RWPE2 (cell line): ENCODE measurements at places on chromosomes 12 and 14.

DNA sequence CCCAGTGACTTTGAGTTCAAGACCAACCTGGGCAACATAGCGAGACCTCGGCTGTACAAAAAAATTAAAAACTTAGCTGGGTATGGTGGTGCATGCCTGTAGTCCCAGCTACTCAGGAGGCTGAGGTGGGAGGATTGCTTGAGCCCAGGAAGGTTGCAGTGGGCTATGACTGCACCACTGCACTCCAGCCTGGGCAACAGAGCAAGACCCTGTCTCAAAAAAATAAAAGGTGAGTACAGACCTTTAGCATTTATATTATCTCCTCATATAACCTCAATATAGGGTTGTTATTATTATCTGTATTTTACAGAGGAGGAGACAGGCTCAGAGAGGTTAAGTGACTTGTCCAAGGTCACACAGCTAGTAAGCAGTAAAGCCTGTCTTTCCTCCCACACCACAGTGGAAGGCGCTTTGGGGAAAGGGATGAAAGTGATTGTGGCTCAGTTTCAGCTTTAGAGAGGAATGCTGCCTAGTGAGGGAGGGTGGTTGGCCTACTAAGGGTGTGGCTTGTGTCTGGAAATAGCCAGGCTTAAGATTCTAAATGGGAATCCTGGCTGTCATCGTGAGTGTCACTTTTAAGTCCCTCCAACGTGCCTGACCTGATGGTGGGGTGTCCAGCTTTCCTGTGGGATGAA lies 7.2 kb downstream of the TPCN1 start:
- DNase-seq, result no peak
- peaks cover 72% of the 10 kb centered on the region for H3K36me3 ChIP-seq

- peak within 1 kb of the TSS; percentile 86 for H3K4me3 ChIP-seq
- no peaks in the 10 kb centered on the region for H3K36me3 ChIP-seq
- H3K27me3 ChIP-seq, result no peaks in the 10 kb centered on the region
- no peak within 1 kb of the TSS for H3K27ac ChIP-seq
- DNase-seq, result no peak
Observed at GRCh38 chr14:99793213-99794150, at the start of gene EML1. Gene EML1 (plus strand): TSS chr14:99793413. CDS start chr14:99793477, 64 bp downstream.

GRCh38 chr14:29759521-29760340 lies 167.9 kb downstream of the PRKD1 start:
- DNase-seq, result no peak
- H3K4me1 ChIP-seq, result no peaks in the 10 kb centered on the region
- H3K36me3 ChIP-seq, result no peaks in the 10 kb centered on the region
- no peak overlapping the region for H3K4me3 ChIP-seq

DNA sequence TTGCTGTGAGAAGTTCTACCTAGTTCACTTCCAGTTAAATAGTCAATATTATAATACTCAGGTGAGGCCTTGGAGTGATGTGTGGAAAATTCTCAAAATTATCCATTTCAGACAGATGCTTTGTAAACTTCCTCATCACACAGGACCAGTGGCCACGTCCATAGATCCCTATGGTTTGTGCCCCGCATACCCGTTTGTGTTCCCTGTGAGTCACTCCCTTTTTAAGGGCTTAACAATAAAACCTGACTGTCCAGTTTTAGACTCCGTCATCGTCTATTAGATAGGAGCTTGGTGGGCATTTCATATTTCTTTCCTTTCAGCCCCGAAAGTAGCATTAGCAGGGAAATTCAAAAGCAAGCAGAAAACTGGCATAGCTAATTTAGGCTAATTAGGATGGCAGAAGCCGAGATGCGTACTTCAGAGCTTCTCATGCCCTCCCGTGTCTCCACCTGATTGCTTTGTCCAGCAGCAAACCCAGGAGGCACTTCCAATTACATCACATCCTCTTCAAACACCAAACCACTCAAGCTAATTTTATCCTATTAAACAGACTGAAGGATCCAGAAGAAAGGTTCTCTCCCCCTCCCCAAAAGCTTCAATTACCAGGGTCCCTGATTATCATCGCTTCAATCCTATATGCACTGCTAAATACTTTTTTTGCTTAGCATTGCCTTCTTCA lies 186.6 kb upstream of the OTX2 start:
- no peaks in the 10 kb centered on the region for H3K4me1 ChIP-seq
- DNase-seq, result no peak
- H3K4me3 ChIP-seq, result no peak overlapping the region
- H3K27ac ChIP-seq, result no peak overlapping the region
- H3K36me3 ChIP-seq, result no peaks in the 10 kb centered on the region
- peaks cover 14% of the 10 kb centered on the region for H3K27me3 ChIP-seq

GRCh38 chr12:47282206-47282605 lies 202.4 kb upstream of the AMIGO2 start:
- H3K27me3 ChIP-seq, result no peaks in the 10 kb centered on the region
- DNase-seq, result no peak
- H3K4me1 ChIP-seq, result peaks cover 26% of the 10 kb centered on the region
- H3K36me3 ChIP-seq, result no peaks in the 10 kb centered on the region

GRCh38 chr12:57725851-57726150 lies 12.7 kb downstream of the AGAP2 start:
- DNase-seq, result no peak
- peak overlapping the region; percentile 46 for H3K27ac ChIP-seq
- H3K27me3 ChIP-seq, result no peaks in the 10 kb centered on the region
- H3K4me1 ChIP-seq, result no peaks in the 10 kb centered on the region
- peak overlapping the region; percentile 67 for H3K4me3 ChIP-seq
- H3K36me3 ChIP-seq, result no peaks in the 10 kb centered on the region

- no peaks in the 10 kb centered on the region for H3K36me3 ChIP-seq
- H3K4me3 ChIP-seq, result no peak overlapping the region
- H3K4me1 ChIP-seq, result no peaks in the 10 kb centered on the region
- no peaks in the 10 kb centered on the region for H3K27me3 ChIP-seq
- no peak overlapping the region for H3K27ac ChIP-seq
- no peak for DNase-seq
Observed at GRCh38 chr14:70045844-70046535, 142.8 kb downstream of the SLC8A3 start.

DNA sequence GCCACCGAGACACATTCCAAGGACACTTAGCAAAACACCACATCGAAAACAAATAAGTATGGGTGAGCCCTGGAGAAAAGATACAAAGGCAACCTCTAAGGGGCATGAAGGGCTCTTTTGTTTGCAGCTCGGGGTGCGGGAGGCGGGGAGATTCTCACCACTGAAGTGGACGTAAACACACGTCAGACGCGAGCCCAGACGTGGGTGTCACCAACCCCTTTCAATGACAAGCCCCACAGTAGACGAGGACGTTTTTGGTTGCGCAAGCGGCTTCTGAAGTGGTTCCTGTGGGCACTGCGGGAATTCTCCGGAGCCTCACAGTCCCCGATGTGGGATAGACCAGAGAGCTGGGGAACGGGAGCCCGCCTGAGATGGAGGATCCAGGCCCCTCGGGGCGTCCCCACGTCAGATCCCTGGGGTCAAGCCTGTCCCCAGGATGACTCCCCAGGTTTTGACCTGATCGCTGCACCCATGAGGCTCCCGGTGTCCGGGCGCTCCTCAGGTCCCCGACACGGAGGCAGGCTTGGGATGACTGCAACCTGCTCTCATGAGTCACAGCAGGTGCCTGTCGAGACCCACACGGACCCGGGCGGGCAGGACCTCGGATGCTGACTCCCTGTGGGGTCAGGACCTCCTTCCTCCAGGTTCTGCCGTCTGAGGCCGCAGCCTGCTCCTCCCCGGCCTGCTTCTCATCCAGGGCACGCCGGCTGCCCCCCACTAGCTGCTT lies 20.3 kb upstream of the ADGRD1 start:
- no peak for DNase-seq
- H3K4me3 ChIP-seq, result no peak overlapping the region
- H3K4me1 ChIP-seq, result no peaks in the 10 kb centered on the region
- no peaks in the 10 kb centered on the region for H3K36me3 ChIP-seq
- H3K27me3 ChIP-seq, result peaks cover 25% of the 10 kb centered on the region

DNA sequence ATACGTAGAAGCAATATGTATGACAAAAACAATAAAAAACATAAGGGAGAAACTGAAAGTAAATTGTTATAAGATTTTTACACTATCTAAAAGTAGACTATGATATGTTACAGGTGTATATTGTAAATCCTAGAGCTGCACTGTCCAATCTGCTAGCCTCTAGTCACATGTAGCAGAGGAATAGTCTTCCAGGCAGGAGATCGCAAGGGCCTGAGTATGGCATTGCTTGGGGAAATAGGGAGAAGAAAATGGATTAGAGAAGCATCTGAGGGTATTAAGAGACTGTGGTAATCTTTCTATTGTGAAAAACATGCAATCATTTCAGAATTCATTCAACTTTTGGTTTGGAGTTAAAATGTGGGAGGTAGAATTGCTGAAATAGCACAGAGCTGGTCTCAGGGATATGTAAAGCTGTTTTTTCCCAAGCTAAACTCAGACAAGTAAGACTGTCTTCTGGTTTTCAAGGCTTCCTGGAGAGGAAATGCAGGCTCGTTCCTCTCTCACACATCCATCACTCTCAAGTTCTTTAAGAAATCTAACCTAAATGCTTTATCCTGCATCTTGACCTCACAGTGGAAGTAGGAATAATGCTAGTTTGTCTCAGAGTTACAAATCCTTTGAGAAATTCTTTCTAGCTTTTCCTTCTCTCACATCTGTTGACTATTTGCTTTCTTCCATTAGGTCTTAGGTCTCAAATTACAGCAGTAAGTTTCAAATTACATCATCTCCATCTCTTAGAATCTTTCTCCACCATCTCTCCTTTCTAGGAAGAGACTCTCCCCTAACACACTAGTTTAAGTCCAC lies 7.6 kb upstream of the CCDC184 start:
- no peak overlapping the region for H3K4me3 ChIP-seq
- H3K27me3 ChIP-seq, result peaks cover 17% of the 10 kb centered on the region
- DNase-seq, result no peak
- H3K27ac ChIP-seq, result no peak overlapping the region
- H3K36me3 ChIP-seq, result no peaks in the 10 kb centered on the region
- H3K4me1 ChIP-seq, result no peaks in the 10 kb centered on the region

GRCh38 chr14:87712396-87713090 lies 280.4 kb downstream of the GALC start:
- H3K36me3 ChIP-seq, result no peaks in the 10 kb centered on the region
- DNase-seq, result no peak
- peaks cover 11% of the 10 kb centered on the region for H3K27me3 ChIP-seq
- no peak overlapping the region for H3K27ac ChIP-seq

DNA sequence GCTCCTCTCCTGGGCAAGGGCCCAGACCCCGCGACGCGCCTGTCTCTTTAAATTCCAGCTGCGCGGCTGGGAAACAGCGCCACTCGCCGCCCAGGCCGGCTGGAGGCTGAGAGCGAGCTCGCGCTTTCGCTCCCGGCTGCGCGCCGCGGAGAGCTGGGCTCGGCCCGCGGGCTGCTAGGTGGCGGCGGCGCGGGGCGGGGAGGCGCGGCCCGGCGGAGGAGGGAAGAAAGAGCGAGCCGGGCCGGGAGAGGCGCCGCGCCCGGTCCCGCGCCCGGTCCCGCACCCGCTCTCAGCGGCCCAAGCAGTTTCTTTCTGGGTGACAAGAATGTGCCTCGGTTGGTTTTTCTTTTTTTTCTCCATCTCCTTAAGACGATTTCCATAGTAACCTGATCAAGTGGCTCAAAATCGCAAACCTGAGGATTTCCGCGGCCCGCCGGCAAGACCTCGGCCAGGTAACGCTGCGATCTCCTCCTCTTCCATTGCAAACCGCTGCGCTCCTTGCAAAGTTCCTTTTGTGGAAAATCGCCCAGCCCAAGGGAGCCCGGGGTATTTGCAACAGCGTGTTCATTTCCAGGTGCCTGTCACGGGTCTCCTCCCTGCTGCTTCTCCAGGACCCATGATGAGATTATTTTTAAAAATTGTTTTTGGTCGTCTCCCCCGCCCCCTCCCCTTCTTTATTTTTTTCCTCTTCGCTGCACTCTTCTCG lies 259.5 kb upstream of the E2F7 start:
- no peak for DNase-seq
- H3K27ac ChIP-seq, result no peak overlapping the region
- peaks cover 23% of the 10 kb centered on the region for H3K27me3 ChIP-seq
- peak overlapping the region; percentile 39 for H3K4me3 ChIP-seq

GRCh38 chr12:21379218-21379617 lies 6.5 kb downstream of the IAPP start:
- no peaks in the 10 kb centered on the region for H3K27me3 ChIP-seq
- no peaks in the 10 kb centered on the region for H3K4me1 ChIP-seq
- DNase-seq, result no peak
- no peak overlapping the region for H3K27ac ChIP-seq
- no peak overlapping the region for H3K4me3 ChIP-seq
- no peaks in the 10 kb centered on the region for H3K36me3 ChIP-seq

- no peak overlapping the region for H3K27ac ChIP-seq
- no peaks in the 10 kb centered on the region for H3K4me1 ChIP-seq
- H3K4me3 ChIP-seq, result no peak overlapping the region
- no peak for DNase-seq
- no peaks in the 10 kb centered on the region for H3K27me3 ChIP-seq
Observed at GRCh38 chr14:25103820-25104219, 53.9 kb upstream of the STXBP6 start.

- H3K36me3 ChIP-seq, result no peaks in the 10 kb centered on the region
- no peak overlapping the region for H3K4me3 ChIP-seq
- peak overlapping the region; percentile 21 for H3K27ac ChIP-seq
- H3K27me3 ChIP-seq, result no peaks in the 10 kb centered on the region
- peak; percentile 44 for DNase-seq
Observed at GRCh38 chr14:49954171-49954631, 61.3 kb downstream of the ARF6 start.

- peaks cover 19% of the 10 kb centered on the region for H3K4me1 ChIP-seq
- peak overlapping the region; percentile 75 for H3K27ac ChIP-seq
- no peaks in the 10 kb centered on the region for H3K27me3 ChIP-seq
- no peak overlapping the region for H3K4me3 ChIP-seq
- H3K36me3 ChIP-seq, result no peaks in the 10 kb centered on the region
- DNase-seq, result no peak
Observed at GRCh38 chr12:86712425-86712843, 456.2 kb upstream of the MGAT4C start.

- no peak overlapping the region for H3K4me3 ChIP-seq
- no peak for DNase-seq
- H3K4me1 ChIP-seq, result no peaks in the 10 kb centered on the region
- no peaks in the 10 kb centered on the region for H3K36me3 ChIP-seq
Observed at GRCh38 chr12:117042171-117042842, 56.9 kb downstream of the TESC start.

GRCh38 chr12:121454921-121455320 lies 55.0 kb downstream of the RNF34 start:
- H3K4me1 ChIP-seq, result no peaks in the 10 kb centered on the region
- DNase-seq, result no peak
- H3K27me3 ChIP-seq, result no peaks in the 10 kb centered on the region
- H3K36me3 ChIP-seq, result peaks cover 5% of the 10 kb centered on the region; the same call in 1 of the 2 replicates
- H3K4me3 ChIP-seq, result no peak overlapping the region
